ENCODE measurements at places on chromosomes 5 and 9. TPM values are rescaled to one million over a fixed set of nuclear protein-coding genes. Genes with fewer than 3 reads are reported as not detected.

Gene ANKS6
- polyA plus RNA-seq, result 21.0 TPM

Gene TPM2
- polyA plus RNA-seq, result 158 TPM

Gene PCDHAC1
- polyA plus RNA-seq, result 0.04 TPM

Gene MTMR12
- polyA plus RNA-seq, result 37.7 TPM

Gene SLC36A2
- 6.2 TPM for polyA plus RNA-seq

Gene RANBP3L
- polyA plus RNA-seq, result 7.7 TPM

Gene FOXD4L4
- polyA plus RNA-seq, result not detected

Gene HBEGF
- 8.6 TPM for polyA plus RNA-seq

Gene SH2D3C
- 12.1 TPM for polyA plus RNA-seq

Gene TRIM52
- 24.7 TPM for polyA plus RNA-seq

All from right renal cortex interstitium (tissue), 3 donors.